NCI-H1694 treated with DMSO at 0.1 percent for 48 hours (cell line): ENCODE measurements at places on chromosomes 7 and 10.

- DNase-seq, result peak; percentile 8
Measured at GRCh38 chr7:149330914-149331567, 69.0 kb downstream of the ZNF783 start.

- DNase-seq, result no peak
Measured at GRCh38 chr10:31343009-31343408, 24.0 kb downstream of the ZEB1 start.

- no peak for DNase-seq
Measured at GRCh38 chr7:149313981-149314380, 52.0 kb downstream of the ZNF783 start.

- no peak for DNase-seq
Measured at GRCh38 chr7:135933509-135934188, 43.5 kb downstream of the MTPN start.

DNA sequence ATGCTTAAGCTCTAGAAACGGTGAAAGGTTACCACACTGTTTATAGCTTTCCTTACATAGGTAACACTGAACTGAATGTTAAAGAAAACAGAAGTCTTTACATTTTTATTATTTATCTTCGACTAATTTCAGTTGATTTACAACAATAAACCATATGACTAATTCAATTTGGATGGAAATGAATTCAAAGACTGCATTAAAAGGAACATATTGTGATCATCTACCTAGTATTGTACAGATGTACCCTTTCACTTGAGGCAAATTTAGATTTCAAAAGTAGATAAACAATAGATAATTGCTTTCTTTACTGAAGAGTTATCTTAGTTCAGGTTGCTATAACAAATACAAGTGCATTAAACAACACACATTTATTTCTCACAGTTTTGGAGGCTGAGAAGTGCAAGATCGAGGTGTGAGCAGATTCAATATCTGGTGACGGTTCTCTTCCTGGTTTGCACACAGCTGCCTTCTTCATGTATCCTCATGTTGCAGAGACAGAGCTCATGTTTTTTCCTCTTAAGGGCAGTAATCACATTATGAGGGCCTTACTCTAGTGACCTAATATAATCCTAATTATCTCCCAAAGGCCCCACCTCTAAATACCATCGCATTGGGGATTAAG lies 15.0 kb upstream of the ARMC3 start:
- DNase-seq, result no peak

- no peak for DNase-seq
Measured at GRCh38 chr7:147774461-147774860, 816.1 kb upstream of the C7orf33 start.

DNA sequence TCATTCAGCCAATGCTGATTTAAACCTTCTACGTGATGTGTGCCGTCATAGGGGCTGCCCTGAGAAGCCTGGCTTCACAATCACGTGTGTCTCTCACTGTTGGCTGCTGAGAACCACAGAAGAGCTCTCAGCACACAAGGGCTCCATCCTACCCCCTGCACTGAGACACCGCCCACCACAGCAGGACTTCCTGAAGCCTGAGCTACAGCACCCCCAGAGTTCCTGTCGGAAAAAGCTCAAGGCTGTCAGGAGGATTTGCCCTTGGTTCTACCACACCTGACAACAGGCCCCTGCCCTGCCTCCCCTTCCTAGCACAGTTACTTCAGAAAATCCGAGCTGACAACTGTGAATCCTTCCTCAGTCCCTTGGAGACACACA lies 191.9 kb downstream of the MAD1L1 start:
- no peak for DNase-seq

DNA sequence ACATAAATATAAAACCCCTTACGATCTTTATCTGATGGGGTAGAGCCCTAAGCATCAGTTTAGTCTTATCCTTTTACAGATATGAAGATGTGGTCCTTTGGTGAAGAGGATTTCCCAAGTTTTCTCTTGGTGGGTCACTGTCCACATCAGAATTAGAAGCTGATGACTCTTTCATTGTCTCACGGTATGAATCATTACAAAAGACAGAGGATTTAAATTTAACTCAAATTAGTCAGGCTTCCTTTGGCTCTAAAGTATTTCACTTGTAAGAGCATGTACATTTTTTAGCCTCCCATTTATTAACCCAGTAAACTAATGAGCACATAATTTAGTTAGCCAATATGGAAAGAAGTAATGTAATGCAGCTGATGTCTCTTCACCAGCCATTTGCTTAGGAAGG lies 49.9 kb upstream of the TMEM26 start:
- no peak for DNase-seq

GRCh38 chr10:22259280-22259679 lies 41.5 kb upstream of the EBLN1 start:
- DNase-seq, result no peak

GRCh38 chr10:43305876-43306275 lies 39.0 kb upstream of the RASGEF1A start:
- no peak for DNase-seq
